ENCODE measurements at places on chromosomes 13 and 19.

- no peak for DNase-seq
Observed at GRCh38 chr13:44197791-44198770, 175.5 kb upstream of the SERP2 start.

DNA sequence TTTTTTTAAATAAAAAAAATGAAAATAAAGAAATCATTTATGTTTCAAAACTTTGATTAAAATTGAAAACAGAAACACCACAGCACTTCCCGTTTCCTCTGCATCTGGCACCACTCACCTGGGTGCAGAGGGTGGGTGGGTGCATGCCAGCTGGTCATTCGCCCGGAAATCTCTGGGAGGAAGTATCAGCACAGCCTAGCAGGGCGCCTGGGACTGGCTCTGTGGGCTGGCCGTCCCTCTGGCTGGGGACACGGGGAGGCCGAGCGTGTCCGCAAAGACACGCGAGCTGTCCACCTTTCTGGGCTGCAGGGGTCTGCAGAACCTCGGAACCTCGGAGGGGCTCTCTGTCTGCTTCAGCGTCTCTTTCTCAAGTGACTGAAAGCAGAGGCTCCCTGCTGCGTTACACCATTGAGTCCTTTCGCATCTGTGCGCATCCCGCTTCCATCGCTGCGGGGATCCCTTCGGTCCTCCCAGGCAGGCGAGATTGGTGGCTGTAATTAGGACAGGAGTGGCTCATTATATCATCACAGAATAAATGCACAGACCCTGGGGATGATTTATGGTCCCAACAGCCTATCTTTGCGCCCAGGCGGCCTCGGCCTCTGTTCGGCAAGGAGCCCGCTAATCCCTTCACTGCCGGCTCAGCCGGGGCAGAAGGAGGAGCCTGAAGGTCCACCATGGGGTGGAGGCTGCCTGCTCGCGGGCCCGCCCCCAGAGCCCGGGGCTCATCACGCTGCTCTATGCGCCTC, 17.2 kb downstream of the CRTC1 start:
- DNase-seq, result peak; percentile 62

- no peak for DNase-seq
Observed at GRCh38 chr19:15120135-15121026, 13.2 kb downstream of the SYDE1 start.

GRCh38 chr13:29162638-29163235, 342.6 kb downstream of the MTUS2 start:
- peak; percentile 65 for DNase-seq

DNA sequence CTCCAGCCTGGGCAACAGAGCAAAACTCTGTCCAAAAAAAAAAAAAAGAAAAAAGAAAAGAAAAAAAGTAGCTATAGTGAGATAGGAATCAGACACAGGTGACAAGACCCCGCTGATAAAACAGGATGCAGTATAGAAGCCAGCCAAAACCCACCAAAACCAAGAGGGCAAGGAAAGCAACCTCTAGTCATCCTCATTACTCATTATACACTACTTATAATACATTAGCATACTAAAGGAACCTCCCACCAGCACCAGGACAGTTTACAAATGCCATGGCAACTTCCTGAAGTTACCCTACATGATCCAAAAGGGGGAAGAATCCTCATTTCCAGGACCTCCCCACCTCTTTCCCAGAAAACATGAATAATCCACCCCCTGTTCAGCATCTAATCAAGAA, 35.6 kb upstream of the UBL3 start:
- DNase-seq, result no peak

GRCh38 chr19:29708554-29709439, 6.3 kb downstream of the C19orf12 start:
- no peak for DNase-seq

GRCh38 chr19:3409346-3410064, 43.1 kb downstream of the NFIC start:
- no peak for DNase-seq

GRCh38 chr13:65677906-65678305, 1552.2 kb downstream of the PCDH9 start:
- peak; percentile 51 for DNase-seq

Measured in fibroblast of skin of right biceps (primary cell).